HT1080 (cell line): ENCODE measurements at places on chromosomes 7 and 10.

GRCh38 chr7:132218876-132219275, 357.4 kb downstream of the PLXNA4 start:
- no peak for DNase-seq

DNA sequence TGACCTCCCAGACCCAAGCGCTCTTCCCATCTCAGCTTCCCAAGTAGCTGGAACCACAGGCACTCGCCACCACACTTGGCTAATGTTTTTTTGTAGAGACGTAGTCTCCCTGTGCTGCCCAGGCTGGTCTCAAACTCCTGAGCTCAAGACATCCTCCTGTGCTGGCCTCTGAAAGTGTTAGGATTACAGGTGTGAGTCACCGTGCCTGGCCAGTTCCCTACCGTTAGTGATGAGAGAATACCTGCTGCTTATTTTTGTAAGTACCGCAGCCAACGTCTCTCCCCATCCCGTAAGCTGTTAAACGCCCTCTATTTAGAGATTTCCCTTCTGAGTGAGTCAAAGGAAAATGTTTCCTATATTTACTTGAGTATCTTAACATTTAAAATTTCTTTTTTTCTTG, 38.5 kb upstream of the PDLIM1 start:
- DNase-seq = no peak

GRCh38 chr10:105559333-105560097, 918.4 kb downstream of the SORCS3 start:
- no peak for DNase-seq

- peak; percentile 77 for DNase-seq
Measured at GRCh38 chr7:150988230-150989226, 2.3 kb upstream of the NOS3 start.

DNA sequence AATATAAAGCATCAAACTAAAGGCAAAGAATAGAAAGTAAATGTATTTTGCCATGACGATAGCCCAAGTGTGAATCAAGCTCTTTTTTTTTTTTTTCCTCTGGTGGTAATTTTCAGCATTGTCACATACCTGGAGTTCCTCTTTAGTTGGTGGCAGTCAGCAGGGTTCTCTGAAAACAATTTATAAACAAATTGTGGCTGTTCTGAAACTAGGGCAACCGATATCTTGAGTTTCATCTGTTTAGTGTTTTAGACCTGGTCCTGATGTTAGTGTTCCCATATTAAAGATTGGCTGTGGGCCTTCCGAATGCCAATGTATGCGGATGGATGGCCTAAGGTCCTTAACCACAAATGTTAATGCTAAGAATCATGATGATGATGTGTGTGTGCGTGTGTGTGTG, 713.1 kb downstream of the GATA3 start:
- no peak for DNase-seq

DNA sequence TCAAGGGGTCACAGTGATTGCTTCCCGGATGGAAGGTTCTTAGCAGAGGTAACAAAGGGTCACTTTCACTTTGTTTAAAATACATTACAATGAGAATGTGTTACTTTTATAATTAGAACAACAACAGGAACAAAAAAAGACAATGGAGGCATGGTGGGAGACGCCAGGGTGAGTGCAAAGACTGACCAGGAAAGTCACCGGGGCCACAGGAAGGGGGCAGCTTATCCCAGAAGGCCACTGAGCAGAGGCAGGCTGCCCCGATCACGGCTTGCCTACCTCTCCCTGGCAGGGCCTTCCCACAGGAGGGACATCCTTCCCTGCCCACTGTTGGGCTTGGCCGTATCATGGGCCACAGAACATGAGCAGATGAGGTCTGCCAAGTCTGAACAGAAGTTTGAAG, 46.8 kb upstream of the ENO4 start:
- DNase-seq = no peak

DNA sequence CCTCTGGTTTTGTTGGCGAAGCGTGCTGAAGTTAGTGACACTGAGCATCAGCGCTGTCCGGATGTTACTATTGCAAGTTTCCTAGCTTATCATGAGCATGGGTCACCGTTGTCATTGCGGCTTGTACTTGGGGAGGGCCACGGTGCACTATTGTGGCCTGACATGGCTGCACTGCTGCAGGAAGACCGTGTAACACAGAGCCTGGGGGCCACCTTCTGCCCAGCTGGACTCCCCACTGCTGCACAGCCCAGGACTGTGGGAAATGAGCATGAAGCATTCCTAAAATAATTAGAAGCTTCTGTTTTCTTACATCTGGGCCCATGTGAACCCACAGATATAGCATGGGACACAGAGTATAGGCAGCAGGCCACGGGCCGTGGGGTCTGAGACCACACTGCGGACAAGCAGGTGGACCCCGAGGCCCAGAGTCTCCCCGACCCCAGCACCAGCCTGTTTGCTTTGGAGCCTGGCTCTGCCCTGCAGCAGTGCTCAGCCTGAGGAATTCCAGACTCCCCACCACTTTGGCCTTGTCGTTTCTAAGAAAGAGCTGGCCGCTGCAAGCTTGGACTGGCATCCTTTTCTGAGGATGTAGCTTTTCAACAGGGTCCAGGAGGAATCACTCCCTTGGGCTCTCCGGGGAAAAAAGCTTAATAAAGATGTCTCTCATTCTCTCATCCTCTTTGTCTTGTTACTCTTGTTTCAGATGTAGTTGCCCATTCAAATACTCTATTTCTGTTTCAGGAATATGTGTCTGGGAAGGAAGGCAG, 179.2 kb downstream of the CCDC3 start:
- DNase-seq = no peak
